ENCODE measurements at places on chromosomes 7 and 10. TPM values are rescaled to one million over a fixed set of nuclear protein-coding genes. Genes with fewer than 3 reads are reported as not detected.

OR13A1 gene
- total RNA-seq, result not detected

NPVF gene
- not detected for total RNA-seq

- H3K4me3 ChIP-seq, result peak overlapping the region; percentile 94
- peaks cover 69% of the 10 kb centered on the region for H3K4me1 ChIP-seq
- no peaks in the 10 kb centered on the region for H3K27me3 ChIP-seq
- peaks cover 30% of the 10 kb centered on the region for H3K36me3 ChIP-seq
- DNase-seq, result no peak
These were observed 2.3 kb downstream of the ELMO1 start for GRCh38 chr7:37446371-37446770.

DNA sequence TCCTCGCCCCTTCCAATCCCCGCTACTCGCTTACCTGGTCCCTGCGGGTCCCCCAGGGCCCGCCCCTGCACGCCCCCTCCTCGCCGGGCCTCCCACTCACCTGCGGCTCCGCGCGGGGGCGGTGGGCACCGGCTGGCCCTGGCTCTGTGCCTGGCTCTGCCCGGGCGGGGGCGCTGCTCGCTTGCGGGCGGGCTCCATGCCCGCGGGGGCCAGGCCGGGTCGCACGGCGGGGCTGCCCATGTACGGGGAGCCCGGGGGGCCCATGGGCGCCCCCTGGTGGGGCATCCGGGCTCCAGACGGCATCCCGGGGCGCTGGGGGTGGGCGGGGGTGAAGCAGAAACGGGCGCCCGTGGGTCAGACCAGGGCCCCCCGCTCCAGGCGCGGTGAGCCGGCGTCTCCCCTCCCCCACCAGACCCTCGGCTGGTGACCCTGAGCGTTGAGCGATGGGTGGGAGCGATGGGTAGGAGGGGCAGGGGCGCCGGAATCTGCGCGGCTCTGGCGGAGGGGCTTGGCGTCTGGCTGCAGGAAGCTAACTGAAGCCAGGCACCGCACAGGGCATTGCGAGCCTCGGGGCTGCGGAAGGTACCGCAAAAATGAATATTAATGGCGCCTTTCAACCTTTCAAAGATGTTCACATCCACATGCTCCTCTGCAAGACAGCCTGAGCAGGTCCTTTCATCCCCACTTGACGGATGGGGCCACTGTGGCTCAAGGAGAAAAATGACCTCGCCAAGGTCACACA, 3.0 kb downstream of the SMARCD3 start:
- H3K4me1 ChIP-seq, result peaks cover 46% of the 10 kb centered on the region
- peak; percentile 55 for DNase-seq
- no peak overlapping the region for H3K27ac ChIP-seq
- no peaks in the 10 kb centered on the region for H3K36me3 ChIP-seq

- no peak overlapping the region for H3K27ac ChIP-seq
- H3K4me3 ChIP-seq, result no peak overlapping the region
- no peaks in the 10 kb centered on the region for H3K27me3 ChIP-seq
- no peak for DNase-seq
- no peaks in the 10 kb centered on the region for H3K4me1 ChIP-seq
- no peaks in the 10 kb centered on the region for H3K36me3 ChIP-seq
These were observed 414.2 kb upstream of the PODXL start for GRCh38 chr7:131970602-131971001.

VPS37D gene
- not detected for total RNA-seq

FAM24B gene
- total RNA-seq, result 8.0 TPM

SYT15 gene
- 0.30 TPM for total RNA-seq

AEBP1 gene
- 10.1 TPM for total RNA-seq

- no peak for DNase-seq
- H3K4me1 ChIP-seq, result peaks cover 2% of the 10 kb centered on the region
- no peaks in the 10 kb centered on the region for H3K27me3 ChIP-seq
- no peak overlapping the region for H3K4me3 ChIP-seq
- no peaks in the 10 kb centered on the region for H3K36me3 ChIP-seq
These were observed 31.6 kb downstream of the ST7 start for GRCh38 chr7:116984917-116985316.

PALD1 gene
- 0.69 TPM for total RNA-seq

KEL gene
- 0.83 TPM for total RNA-seq

DNA sequence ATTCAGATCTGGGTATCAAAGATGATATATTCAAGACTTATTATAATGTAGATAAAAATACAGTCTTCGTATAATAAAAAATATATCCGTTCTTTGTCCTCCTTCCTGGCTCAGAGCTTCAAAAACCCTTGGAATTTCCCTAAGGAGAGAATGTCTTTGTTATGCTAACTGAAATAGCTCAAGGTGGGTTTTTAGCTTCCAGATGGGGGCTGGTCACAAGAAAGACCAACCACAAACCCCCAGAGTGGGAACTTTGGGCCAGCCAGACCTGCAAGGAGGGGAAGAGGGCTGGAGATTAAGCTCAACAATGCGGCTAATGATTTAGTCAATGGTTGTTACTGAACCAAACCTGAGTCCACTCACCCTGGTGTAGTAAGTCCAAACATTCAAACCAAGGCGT, 196.4 kb downstream of the SDHAF3 start:
- no peaks in the 10 kb centered on the region for H3K4me1 ChIP-seq
- H3K4me3 ChIP-seq, result no peak overlapping the region
- no peaks in the 10 kb centered on the region for H3K36me3 ChIP-seq
- no peak overlapping the region for H3K27ac ChIP-seq
- no peak for DNase-seq

ALOX5 gene
- 0.14 TPM for total RNA-seq

DNA sequence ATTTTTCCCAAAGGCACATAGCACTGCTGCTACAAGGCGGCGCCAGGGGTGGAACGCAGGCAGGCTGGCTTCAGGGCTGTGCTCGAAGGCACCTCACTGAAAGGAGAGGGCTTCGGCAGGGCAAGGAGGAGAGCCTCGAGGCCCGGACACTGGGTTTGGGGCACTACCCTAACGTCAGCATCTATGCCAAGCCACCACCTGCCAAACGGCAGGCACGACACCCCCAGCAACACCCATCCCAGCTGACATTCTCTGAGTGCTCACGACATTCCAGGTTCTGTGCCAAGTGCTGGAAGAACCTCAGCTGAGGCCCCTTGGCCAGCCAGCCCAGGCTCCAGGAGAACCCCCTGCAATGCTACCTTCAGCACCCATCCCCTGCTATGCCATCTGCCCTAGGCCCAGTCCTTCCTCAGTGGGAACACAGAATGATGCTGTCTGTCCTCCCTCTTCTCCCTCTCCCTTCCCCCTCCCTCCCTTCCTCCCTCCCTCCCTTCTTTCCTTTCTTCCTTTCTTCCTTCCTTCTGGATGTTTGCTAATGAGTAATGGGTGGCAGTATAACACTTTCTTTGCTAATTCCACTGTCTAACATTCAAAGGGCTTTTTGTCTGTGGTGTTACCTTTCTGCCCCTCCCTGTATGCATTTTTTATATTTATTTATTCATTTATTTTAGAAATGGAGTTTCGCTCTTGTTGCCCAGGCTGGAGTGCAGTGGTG, 24.3 kb downstream of the ZCCHC24 start:
- H3K4me1 ChIP-seq, result no peaks in the 10 kb centered on the region
- no peak overlapping the region for H3K4me3 ChIP-seq
- no peaks in the 10 kb centered on the region for H3K36me3 ChIP-seq
- no peak for DNase-seq
- no peaks in the 10 kb centered on the region for H3K27me3 ChIP-seq
- no peak overlapping the region for H3K27ac ChIP-seq
